ENCODE measurements at places on chromosomes 2 and 18.

GRCh38 chr2:232325324-232326273 lies 53.0 kb upstream of the ALPP start:
- no peak for DNase-seq
- no peaks in the 10 kb centered on the region for H3K4me1 ChIP-seq
- H3K27me3 ChIP-seq: no peaks in the 10 kb centered on the region
- H3K36me3 ChIP-seq: no peaks in the 10 kb centered on the region
- H3K4me3 ChIP-seq: no peak overlapping the region

DNA sequence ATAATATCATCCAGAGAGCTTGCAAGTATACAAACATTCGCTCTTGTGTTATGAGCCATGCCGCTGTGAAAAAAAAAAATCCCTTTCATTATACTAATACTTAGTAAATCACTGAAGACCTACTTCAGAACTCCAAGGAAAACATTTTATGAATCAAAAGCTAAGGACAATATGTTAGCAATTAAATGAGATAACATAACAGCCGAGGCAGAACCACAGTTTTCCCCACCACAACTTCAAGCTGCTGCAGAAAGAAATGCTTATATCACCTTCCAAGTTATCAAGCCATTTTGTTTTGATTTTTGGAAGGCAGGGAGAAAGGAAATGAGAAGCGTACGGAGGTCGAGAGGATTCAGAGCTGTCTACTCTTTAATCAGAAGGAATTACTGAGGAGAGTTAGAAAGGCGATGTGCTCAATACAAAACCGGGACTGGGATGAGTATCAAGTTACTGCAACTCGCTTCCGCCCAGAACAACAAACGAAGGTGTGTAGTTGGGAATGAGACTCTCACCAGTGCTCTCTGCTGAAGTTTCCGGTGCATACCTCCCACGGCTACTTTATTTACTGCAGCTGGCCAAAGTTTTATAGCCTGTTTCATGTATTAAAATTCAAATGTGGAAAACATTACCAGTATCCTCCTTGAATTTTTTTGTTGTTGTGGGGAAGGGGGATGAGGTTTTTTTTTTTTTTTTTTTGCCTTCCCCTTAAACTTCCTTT lies 292.2 kb upstream of the CCDC68 start:
- H3K4me1 ChIP-seq: peaks cover 7% of the 10 kb centered on the region
- H3K36me3 ChIP-seq: peaks cover 8% of the 10 kb centered on the region

DNA sequence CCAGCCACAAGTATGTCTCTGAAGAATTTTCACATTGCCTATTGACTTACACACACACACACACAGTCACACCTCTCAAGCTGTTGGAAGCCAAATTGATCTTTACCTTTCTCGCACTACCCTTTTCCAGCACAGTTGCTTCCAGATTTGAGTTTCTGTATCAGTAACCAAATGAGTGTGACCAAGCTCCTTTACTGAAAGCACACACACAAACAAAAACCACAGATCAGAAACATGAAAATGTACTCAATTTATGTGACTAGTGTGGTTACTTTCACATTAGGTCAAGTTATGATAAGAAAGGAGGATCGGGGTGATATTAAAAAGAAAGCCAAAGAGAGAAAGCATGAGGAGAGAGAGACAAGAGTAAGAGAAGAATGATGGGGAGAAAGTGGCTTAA lies 993.9 kb upstream of the POU3F3 start:
- H3K4me1 ChIP-seq: no peaks in the 10 kb centered on the region
- DNase-seq: no peak
- no peak overlapping the region for H3K4me3 ChIP-seq
- no peak overlapping the region for H3K27ac ChIP-seq
- no peaks in the 10 kb centered on the region for H3K36me3 ChIP-seq

GRCh38 chr18:48216639-48217257 lies 192.4 kb downstream of the ZBTB7C start:
- H3K4me3 ChIP-seq: no peak overlapping the region
- no peaks in the 10 kb centered on the region for H3K4me1 ChIP-seq
- no peak for DNase-seq
- peaks cover 4% of the 10 kb centered on the region for H3K27me3 ChIP-seq
- H3K27ac ChIP-seq: no peak overlapping the region

DNA sequence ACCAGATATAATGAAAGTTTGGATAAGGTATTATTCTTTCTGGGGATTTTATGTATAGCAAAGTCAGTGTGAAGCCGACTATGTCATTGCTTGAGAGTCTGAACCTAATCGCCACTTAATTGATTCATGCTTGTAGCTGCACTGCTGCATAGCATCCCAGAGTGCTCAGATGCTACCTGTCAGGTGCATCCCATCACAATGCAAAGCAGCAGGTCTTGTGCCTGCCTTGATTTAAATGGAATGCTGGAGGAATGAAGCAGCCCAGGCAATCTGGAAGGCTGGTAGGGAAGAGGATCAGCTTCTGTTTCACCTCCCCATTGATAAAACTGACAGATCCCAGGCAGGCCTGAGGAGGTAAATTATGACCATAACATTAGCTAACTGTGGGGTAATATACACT lies 40.4 kb upstream of the ATIC start:
- H3K27ac ChIP-seq: no peak overlapping the region
- DNase-seq: no peak
- no peaks in the 10 kb centered on the region for H3K36me3 ChIP-seq
- H3K4me1 ChIP-seq: no peaks in the 10 kb centered on the region

- H3K36me3 ChIP-seq: no peaks in the 10 kb centered on the region
- H3K27me3 ChIP-seq: no peaks in the 10 kb centered on the region
- H3K4me3 ChIP-seq: no peak overlapping the region
- DNase-seq: no peak
Observed at GRCh38 chr2:158651358-158652057, 143.6 kb upstream of the DAPL1 start.

DNA sequence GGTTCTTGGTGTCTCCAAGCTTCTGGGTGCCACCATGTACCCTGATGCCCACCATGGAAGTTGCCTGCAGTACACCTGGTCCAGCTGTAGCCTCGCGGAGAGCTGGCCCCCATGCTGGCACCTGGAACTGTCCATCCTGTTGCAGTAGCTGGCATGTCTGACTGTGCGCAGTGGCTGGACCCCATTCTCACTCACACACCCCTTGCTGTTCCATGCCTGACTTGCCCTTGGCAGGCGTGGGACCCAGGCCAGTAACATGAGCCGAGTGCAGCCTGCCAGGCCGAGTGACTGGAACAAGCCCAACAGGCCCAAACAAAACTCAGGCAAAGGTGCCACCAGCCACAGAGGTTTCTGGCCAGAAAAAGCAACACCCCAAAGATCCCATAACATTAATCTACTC lies 73.8 kb downstream of the NEURL3 start:
- no peak for DNase-seq
- H3K4me1 ChIP-seq: no peaks in the 10 kb centered on the region
- H3K4me3 ChIP-seq: no peak overlapping the region
- no peaks in the 10 kb centered on the region for H3K36me3 ChIP-seq
- H3K27me3 ChIP-seq: no peaks in the 10 kb centered on the region

GRCh38 chr18:76444446-76445105 lies 50.5 kb downstream of the ZNF516 start:
- no peaks in the 10 kb centered on the region for H3K27me3 ChIP-seq
- DNase-seq: no peak
- H3K4me1 ChIP-seq: peaks cover 19% of the 10 kb centered on the region
- H3K4me3 ChIP-seq: no peak overlapping the region
- H3K36me3 ChIP-seq: peaks cover 4% of the 10 kb centered on the region
- H3K27ac ChIP-seq: no peak overlapping the region

- no peak for DNase-seq
- H3K4me3 ChIP-seq: no peak overlapping the region
- no peaks in the 10 kb centered on the region for H3K27me3 ChIP-seq
- H3K27ac ChIP-seq: no peak overlapping the region
- no peaks in the 10 kb centered on the region for H3K36me3 ChIP-seq
Observed at GRCh38 chr2:52532956-52533355, 1234.6 kb upstream of the CHAC2 start.

DNA sequence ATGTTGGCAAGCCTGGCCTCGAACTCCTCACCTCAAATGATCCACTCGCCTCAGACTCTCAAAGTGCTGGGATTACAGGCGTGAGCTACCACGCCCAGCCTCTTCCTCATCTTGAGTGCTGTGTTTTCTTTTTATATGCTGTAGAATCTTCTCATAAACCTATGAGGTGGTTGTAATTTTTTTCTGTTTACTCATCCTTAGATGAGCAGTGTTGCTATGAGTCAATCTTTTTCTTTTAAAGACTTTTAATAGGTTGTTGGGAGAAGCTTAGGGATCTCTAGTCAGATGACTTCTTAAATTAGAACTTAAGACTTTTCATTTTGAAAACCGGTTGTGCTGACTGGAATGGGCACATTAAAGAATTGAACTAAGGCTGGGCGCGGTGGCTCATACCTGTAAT lies 8.7 kb upstream of the AAK1 start:
- no peak overlapping the region for H3K4me3 ChIP-seq
- H3K27me3 ChIP-seq: no peaks in the 10 kb centered on the region
- H3K4me1 ChIP-seq: no peaks in the 10 kb centered on the region
- no peak for DNase-seq

DNA sequence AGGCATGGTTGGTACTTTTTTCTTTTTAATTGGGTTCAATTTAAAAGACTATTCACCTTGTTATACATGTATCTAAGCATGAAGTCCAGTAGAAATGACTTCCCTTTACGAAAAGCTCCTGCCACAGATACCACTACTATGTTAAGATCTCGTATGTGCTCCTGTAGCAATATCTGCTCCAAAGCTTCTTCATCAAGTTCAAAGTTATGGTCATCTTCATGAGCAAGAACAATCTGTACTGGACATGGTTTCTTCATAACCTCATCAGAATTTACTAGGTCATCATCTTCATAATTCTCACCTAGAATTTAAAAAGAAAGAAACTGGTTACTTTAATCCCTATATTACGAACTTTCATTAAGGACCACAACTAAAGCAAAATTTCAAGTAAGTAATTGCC lies 33.9 kb downstream of the ATL2 start:
- DNase-seq: no peak
- no peaks in the 10 kb centered on the region for H3K4me1 ChIP-seq
- no peaks in the 10 kb centered on the region for H3K27me3 ChIP-seq
- H3K27ac ChIP-seq: no peak overlapping the region

DNA sequence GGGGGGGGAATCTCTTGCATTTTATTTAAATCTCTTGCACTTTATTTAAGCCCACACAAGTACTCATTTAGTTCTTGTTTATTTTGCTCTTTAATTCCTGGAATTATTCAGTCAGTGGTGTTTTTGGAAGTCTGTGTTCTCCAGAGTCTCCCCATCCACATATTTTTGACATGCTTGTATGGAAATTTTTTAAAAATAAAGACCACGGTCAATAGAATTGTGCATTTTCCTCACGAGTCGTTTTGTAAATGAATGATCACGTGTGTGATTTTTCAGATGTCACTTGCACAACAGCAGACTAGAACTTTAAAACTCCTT lies 824 bp downstream of the CD302 start:
- no peaks in the 10 kb centered on the region for H3K27me3 ChIP-seq
- H3K27ac ChIP-seq: peak overlapping the region; percentile 83
- H3K4me1 ChIP-seq: peaks cover 37% of the 10 kb centered on the region
- H3K36me3 ChIP-seq: no peaks in the 10 kb centered on the region
- DNase-seq: no peak

- H3K27me3 ChIP-seq: no peaks in the 10 kb centered on the region
- H3K4me3 ChIP-seq: no peak overlapping the region
- no peaks in the 10 kb centered on the region for H3K4me1 ChIP-seq
- no peak overlapping the region for H3K27ac ChIP-seq
- no peak for DNase-seq
Observed at GRCh38 chr2:98391581-98392270, 45.5 kb downstream of the CNGA3 start.

- DNase-seq: no peak
- H3K36me3 ChIP-seq: no peaks in the 10 kb centered on the region
- no peak overlapping the region for H3K4me3 ChIP-seq
- H3K27ac ChIP-seq: no peak overlapping the region
Observed at GRCh38 chr2:40096360-40096759, 317.3 kb upstream of the THUMPD2 start.

GRCh38 chr2:1680222-1681016 lies 63.9 kb downstream of the PXDN start:
- DNase-seq: no peak
- no peak overlapping the region for H3K4me3 ChIP-seq
- H3K27ac ChIP-seq: no peak overlapping the region
- no peaks in the 10 kb centered on the region for H3K27me3 ChIP-seq
- peaks cover 12% of the 10 kb centered on the region for H3K36me3 ChIP-seq

- H3K27ac ChIP-seq: no peak overlapping the region
- no peaks in the 10 kb centered on the region for H3K36me3 ChIP-seq
- H3K27me3 ChIP-seq: peaks cover 2% of the 10 kb centered on the region
- H3K4me1 ChIP-seq: no peaks in the 10 kb centered on the region
- no peak overlapping the region for H3K4me3 ChIP-seq
Observed at GRCh38 chr2:23588106-23588505, 203.1 kb downstream of the KLHL29 start.

GRCh38 chr2:29423061-29423666 lies 307.9 kb downstream of the CLIP4 start:
- H3K4me3 ChIP-seq: no peak overlapping the region
- DNase-seq: no peak
- no peak overlapping the region for H3K27ac ChIP-seq
- H3K27me3 ChIP-seq: no peaks in the 10 kb centered on the region
- no peaks in the 10 kb centered on the region for H3K36me3 ChIP-seq

GRCh38 chr18:29629493-29630036 lies 1413.0 kb downstream of the DSC3 start:
- no peaks in the 10 kb centered on the region for H3K36me3 ChIP-seq
- DNase-seq: no peak
- H3K4me1 ChIP-seq: no peaks in the 10 kb centered on the region
- no peak overlapping the region for H3K27ac ChIP-seq

- no peak overlapping the region for H3K4me3 ChIP-seq
- H3K36me3 ChIP-seq: no peaks in the 10 kb centered on the region
- no peak overlapping the region for H3K27ac ChIP-seq
- no peak for DNase-seq
- no peaks in the 10 kb centered on the region for H3K27me3 ChIP-seq
Observed at GRCh38 chr2:186562209-186562578, 27.7 kb upstream of the ITGAV start.

- H3K27me3 ChIP-seq: no peaks in the 10 kb centered on the region
- no peak overlapping the region for H3K27ac ChIP-seq
- H3K4me3 ChIP-seq: no peak overlapping the region
- DNase-seq: peak; percentile 61
- no peaks in the 10 kb centered on the region for H3K36me3 ChIP-seq
- H3K4me1 ChIP-seq: peaks cover 5% of the 10 kb centered on the region
Observed at GRCh38 chr2:28447943-28448792, 47.7 kb upstream of the PLB1 start.

GRCh38 chr2:100905132-100905805 lies 85.3 kb downstream of the NPAS2 start:
- H3K27me3 ChIP-seq: no peaks in the 10 kb centered on the region
- no peaks in the 10 kb centered on the region for H3K36me3 ChIP-seq
- no peak for DNase-seq
- H3K27ac ChIP-seq: no peak overlapping the region

DNA sequence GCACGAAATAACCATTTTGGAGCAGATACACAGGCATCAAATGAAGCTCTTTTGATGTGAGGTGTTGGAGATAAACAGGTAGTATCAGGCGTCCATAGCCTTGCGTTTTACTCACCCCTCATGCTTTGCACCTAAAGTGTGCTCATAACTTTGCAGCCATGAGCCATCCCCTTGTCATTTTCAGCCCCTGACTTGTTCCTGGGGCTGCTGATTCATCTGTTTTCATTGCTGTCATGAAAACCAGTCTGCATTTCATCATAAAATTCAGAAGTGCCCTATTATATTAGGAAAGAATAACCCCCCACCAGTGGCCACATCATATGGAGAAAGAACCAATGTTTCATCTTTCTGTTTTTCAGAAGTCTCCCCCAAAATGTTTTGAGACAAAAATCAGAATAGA lies 329.7 kb upstream of the NRP2 start:
- no peaks in the 10 kb centered on the region for H3K4me1 ChIP-seq
- H3K36me3 ChIP-seq: no peaks in the 10 kb centered on the region
- H3K27ac ChIP-seq: no peak overlapping the region
- H3K4me3 ChIP-seq: no peak overlapping the region
- no peaks in the 10 kb centered on the region for H3K27me3 ChIP-seq

Measured in common myeloid progenitor, CD34-positive (primary cell).